ENCODE measurements at places on chromosomes 13 and 19. TPM values are rescaled to one million over a fixed set of nuclear protein-coding genes. Genes with fewer than 3 reads are reported as not detected.

DNA sequence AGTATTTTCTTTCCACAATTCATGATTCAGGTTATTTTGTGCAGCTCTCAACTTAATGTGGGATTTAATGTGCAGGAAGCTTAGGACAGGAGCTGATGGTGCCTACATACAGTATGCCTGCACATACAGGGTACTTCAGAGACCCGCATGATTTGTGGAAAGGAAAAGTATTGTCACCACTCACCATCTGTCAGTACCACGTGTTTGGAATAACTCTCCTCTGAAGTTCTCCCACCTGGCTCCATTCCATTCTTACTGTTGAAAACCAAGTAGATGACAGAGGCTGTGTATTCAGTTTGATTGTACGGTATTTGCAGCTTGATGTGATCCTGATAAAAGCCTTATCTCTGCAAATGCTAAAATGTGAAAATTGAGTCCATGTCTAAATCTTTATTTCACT, 85.7 kb downstream of the ZAR1L start:
- no peak for DNase-seq

DNA sequence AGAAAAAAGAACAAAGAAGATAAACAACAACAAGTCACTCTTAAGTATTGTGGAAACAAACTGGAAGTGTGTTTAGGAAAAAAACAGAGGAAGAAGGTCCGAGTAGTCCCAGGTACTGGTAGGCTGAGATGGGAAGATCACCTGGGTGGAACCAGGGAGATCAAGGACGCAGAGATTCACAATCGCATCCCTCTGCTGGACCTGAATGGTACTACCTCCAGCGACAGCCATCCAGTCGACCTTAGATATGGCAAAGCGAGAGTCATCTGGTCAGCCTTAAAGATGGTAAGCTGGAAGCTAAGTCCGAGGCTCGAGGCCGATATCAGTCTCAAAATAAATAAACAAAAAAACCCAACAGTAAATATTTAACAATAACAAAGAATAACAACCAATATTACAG, 44.9 kb upstream of the ZNF91 start:
- DNase-seq: no peak

- no peak for DNase-seq
Observed at GRCh38 chr19:33825556-33825955, 28.9 kb downstream of the KCTD15 start.

The PNMA8A gene
- 2.1 TPM for total RNA-seq

- DNase-seq: peak; percentile 67
Observed at GRCh38 chr13:113427562-113428468, 25.5 kb downstream of the ADPRHL1 start.

The R3HDM4 gene
- total RNA-seq: 31.1 TPM
